NCI-H1417 (cell line): ENCODE measurements at places on chromosomes 3 and 15.

- DNase-seq, result no peak
Measured at GRCh38 chr3:124851136-124851535, 36.0 kb downstream of the ITGB5 start.

GRCh38 chr3:111692593-111693552, 97.7 kb upstream of the ZBED2 start:
- no peak for DNase-seq

DNA sequence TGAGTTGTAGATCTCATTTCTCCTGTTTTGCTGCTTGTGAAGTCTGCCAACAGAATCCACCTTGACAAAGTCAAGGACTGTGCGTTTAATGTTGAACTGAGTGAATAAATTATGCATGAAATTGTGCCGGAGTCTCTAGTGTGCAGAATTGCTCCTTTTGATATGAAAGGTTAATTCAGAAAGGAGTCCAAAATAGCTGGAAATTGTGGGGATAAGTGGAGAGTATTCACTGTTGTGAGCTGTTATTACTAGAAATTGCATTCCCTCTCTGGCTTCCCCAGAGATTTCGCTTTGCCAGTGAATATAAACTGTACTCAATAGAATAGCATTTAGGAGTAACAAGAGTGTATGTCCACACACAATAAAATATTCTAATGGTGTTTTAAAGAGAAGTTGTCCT, 43.1 kb downstream of the SAMMSON start:
- no peak for DNase-seq

DNA sequence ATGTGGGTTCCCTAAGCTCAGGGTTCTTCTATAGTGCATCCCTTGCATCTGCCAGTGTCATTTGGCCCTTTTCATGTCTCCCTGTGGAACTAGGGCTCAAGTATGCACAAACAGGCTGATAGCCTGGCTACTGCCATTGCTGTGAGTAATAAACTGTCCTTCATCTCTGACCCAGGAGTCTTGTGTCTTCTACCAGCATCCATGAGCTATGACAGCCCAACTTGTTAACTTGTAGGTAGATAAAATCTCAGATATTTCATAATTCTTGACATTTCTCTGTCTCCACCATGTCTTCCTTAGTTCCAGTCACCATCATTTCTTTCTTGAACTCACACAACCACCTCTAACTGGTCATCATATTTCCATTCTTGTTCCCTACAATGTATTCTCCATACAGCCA, 19.5 kb upstream of the BCL2L10 start:
- DNase-seq, result no peak

DNA sequence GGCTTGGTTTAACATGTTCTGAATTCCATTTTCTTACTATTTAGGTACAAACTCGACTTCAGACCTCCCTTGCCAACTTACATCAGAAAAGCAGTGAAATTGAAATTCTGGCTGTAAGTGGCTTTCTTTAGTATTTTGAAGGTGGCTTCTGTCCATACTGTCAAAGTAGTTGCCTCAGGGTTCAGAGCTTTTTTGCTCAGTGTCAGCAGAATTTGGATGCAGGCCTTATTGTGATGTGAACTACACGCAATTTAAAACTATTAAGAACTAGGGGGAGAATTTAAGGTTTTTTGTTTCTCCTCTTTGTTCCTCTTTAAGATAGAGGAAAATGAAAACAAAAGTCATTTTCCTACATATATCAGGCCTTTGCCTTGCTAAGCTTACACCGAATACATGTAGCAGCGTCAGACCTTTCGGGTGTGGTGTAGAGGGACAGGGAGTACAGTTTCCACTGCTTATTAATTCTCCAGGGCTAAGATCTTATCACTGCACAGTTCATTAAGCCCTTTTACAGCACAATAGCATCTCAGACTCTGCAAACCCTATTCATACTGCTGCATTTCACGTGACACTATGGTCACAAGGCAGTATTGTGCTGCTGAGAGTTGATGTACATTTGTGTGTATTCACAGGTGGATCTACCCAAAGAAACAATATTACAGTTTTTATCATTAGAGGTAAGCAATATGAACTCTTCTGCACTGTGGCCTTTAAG, 6.7 kb downstream of the SRP14 start:
- DNase-seq, result no peak

DNA sequence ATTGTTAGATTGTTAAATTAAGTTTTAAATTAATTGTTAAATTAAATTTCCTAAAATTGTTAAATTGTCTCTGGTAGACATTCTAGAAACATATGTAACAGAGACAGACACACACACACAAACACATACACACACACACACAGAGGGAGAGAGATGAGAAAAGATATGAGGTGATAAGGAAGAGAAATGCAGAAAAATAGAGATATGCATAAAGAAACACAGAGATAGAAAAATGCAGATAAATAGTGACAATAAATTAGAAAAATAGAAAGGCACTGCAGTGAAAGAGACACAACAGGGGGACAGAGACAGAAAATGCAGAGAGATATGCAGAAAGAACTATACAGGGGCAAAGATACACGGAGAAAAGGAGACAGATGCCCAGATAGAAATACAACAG, 25.1 kb upstream of the GOLGA8B start:
- no peak for DNase-seq

DNA sequence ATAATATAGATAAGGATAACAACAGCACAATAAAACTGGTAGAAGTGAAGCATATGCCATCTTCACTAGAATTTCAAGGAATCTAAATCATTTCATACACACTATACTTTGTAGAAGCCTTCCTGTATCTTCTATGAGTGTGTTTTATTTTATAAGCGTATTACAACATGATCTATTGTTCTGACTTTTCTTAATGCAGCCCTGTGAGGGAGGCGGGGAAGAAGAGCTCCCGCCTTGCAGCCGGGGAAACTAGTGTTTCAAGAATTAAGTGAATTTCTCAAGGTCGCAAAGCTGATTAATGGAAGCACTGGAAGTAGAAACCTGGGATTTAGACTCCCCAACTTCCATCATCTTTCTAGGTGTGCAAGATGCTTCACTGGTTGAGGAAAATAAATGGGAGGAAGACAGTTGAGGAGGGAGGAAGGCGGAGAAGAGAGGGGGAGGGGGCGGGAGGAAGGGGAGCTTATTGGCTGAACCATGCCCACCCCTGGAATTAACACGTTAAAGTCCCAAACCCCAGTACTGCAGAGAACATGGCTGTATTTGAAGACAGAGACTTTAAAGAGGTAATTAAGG, 32.9 kb downstream of the VGLL4 start:
- DNase-seq, result no peak

- no peak for DNase-seq
Measured at GRCh38 chr3:36777424-36778218, 13.3 kb upstream of the DCLK3 start.

- no peak for DNase-seq
Measured at GRCh38 chr15:40316931-40317330, 6.6 kb upstream of the INAFM2 start.

DNA sequence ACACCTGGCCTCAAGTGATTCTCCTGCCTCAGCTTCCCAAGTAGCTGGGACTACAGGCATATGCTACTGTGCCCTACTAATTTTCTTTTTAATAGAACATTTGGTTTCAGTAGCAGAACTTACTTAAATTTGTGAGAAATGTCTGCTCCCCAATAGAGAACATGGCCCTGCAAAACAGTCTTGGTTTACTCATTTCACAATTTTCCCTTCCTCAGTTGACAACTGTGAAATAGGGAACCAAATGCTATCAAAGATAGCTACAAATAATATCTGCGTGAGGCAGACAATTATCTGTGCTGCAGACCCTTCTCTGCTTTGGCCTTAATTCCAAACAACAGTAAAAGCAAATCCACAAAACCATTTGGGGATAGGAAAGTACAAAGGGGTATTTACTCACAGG, 22.6 kb downstream of the METTL6 start:
- DNase-seq, result no peak

DNA sequence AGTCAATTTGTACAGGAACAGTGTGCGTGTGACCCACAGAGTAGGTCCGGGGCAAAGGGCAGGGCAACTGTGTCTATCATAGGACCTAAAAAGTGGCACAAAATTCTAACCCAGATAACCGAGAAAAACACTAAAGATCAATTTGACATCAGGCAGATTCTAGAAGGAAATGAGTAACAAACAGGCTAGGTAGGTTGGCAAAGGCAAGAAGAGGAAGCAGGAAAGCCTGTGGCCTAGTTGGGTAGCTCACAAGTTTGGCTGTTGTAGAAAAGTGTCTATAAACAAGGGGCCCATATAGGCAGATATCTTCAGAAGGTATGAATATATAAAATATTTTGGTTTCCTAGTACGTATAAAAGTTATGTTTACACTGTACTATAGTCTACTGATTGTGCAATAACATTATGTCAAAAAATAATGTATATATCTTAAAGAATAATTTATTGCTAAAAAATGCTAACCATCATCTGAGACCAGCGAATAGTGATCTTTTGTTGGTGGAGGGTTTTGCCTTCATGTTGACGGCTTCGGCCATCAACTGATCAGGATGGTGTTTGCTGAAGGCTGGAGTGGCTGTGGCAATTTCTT, 13.3 kb upstream of the OR5K1 start:
- DNase-seq, result no peak

DNA sequence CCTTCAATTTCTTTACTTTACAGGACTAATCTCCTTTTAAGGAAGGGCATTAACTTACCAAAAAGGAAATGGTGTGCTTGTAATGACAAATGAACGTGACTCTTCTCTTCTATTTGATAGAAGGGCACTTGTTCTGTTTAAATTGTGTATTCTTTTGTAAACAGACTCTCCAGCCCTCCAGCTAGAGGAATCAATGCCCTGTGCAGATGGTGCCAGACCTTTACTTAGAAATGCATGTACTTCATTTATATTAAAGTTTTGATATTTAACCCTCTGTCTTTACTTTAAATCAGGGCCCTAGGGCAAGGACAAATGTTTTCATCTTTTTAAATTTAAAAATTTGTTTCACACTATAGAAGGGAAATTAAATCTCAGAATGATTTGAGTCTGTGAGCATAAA, 355.1 kb downstream of the GBE1 start:
- no peak for DNase-seq

DNA sequence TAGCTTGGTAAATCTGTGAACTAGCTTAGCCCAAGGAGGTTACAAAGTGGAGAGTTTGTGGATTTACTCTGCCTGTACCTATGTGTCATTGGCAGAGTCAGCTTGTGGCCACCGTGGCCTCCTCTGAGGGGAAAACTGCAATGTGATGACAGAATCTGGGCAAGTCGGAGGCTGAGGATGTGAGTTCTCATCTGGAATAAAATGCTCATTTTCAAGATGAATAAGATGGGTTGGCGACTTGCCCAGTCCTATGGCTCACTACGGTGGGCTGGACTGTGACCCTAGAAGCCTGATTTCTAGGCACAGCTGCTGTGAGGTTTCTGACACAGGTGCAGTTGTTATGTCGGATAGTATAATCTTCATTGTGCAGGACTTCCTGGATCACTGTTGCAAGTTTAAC, 83.7 kb downstream of the ETV5 start:
- no peak for DNase-seq

DNA sequence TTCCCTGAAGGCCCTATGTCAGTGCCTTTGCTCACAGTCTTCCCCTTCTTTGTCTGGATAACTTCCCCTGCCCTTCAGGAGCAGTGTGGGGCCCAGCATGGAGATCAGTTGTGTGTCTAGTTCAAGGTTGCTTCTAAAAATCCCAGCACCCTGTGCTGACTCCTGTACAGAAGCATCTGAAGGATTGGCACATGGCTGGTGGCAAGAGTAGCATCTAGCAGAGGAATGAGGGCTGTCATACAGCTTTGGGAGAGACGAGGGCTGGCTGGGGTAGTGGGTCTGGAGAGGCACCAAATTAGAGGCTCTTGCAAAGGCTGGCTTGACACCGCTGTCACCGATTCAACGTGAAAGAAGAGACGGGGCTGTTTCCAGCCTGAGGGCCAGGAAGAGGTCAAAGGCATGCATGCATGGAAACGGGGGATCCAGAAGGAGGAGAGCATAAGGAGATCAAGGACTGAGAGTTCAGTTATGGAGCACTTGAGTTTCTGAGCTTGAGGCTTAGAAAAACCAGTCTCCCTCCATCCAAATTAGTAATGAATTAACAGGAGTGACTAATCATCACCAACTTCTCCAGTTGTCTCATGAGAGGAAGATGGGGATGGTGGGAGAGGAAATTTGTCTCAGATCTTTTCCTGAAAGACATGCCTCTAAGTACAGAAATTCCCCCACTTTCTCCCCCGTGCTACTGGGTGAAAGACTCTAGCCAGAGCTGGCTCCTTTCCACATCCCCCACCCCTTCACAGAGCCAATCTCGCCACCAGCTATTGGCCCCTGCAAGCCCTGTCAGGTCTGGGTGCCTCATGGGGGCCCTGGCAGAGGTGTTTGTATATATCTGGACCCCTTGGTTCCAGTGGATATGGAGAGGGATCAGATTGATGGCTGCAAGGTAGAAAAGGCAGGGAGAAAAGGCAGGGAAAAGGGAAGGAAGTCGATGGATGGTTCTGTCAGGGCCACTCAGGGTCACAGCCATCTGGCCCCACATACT, 45.9 kb downstream of the SLCO2A1 start:
- DNase-seq, result no peak

DNA sequence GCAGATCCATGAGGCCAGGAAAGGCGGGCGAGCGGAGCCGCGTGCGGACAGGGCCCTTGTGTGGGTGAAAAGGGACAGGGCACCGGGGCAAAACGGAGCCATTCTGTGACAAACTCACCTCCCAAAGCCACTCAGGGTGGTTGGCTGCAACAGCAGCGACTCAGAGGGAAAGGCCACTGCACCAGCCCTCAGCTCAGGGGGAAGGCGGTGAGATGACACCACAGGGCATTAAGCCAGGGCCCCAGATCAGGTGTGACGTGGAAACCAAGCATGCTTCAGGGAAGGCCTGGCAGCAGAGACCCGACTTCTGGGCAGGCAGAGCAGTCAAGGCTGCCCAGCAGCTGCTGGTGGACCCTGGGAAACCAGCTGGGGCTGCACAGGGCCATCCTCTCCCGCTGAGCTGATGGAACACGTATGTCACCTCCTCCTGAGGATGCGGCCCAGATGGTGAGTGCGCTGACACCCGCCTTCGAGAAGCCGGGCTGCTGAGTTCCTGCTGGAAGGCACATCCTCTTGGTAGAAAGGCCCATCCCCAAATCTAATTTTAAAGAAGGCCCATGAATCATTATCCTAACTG, 82.3 kb downstream of the CHSY1 start:
- DNase-seq, result no peak

DNA sequence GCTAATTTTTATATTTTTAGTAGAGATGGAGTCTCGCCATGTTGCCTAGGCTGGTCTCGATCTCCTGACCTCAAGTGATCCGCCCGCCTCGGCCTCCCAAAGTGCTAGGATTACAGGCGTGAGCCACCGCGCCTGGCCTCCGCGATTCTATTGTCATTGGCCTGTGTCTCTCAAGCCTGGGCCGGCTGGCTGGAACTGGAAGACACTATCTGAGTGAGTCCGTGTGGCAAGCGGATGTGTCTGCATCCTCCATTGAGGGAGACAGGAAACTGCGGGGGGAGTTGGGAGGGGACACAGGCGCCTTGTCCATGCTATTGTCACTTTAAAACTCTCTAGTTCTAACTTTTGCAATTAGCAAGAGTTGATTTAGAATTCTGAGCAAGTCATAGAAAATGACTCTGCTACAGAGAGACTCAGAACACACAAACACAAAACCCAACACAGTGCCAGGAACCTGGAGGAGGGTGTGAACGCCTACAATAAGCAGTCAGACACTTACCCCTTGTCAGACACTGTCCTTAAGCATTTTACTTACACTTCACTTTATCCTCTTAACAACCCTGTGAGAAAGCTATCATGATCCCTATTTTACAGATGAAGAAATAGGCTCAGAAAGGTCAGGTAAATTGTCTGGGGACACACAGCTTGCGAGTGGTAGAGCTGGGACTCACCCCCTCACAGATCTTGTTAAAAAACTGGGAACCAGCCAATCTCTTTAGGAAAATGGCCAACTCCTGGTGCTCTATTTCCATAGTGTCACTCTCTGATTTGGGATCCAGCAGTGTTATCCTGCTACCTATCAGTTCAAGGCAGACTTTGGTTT, 38.7 kb downstream of the ANP32A start:
- no peak for DNase-seq

GRCh38 chr15:32029862-32030781, at the start of gene CHRNA7:
Gene CHRNA7, plus strand, starts transcription at chr15:32030515. Its CDS starts 80 bp downstream, at chr15:32030595.
- DNase-seq, result peak; percentile 74
